ENCODE measurements at places on chromosomes 12 and 14.

DNA sequence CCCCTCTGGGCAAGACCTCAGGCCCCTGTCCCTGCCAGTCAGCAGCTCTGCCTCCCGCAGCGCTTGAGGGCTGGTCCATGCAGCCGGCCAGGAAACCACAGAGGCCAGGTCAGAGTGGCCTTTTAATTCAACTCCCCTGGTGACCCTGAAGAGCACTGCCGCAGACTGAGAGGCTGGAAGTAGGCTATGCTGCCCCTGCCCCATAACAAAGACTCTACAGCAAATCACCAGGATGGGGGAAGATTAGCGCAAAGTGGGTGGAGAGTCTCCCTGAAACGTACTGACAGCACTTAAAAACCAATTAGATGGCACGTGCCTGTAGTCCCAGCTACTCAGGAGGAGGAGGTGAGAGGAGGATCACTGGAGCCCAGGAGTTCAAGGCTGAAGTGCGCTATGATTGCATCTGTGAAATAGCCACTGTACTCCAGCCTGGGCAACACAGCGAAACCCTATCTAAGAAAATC is 70.5 kb downstream of the ITPK1 start:
- no peak for DNase-seq

- no peak for DNase-seq
Observed at GRCh38 chr12:103909811-103910210, 20.4 kb upstream of the HSP90B1 start.

DNA sequence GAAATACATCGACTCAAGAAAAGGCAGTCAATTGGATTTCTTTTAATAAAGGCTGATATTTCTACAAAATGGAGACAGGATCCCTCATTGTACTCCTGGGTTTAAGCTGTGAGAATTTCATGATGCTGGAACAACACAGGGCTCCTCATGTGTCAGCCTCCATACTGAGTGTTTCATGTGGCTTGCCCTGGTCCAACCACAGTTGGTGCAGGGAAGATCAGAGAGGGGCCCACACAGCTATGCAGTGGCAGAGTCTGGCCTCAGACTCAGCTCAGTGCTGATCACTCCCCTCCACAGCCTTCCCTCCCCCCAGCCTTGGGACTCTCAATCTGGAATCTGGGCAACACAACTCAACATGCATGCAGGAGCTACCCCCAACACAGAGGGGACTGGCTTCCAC is 122.5 kb upstream of the OVCH1 start:
- no peak for DNase-seq

GRCh38 chr12:120215766-120216735 is 15.1 kb upstream of the RPLP0 start:
- DNase-seq = no peak

DNA sequence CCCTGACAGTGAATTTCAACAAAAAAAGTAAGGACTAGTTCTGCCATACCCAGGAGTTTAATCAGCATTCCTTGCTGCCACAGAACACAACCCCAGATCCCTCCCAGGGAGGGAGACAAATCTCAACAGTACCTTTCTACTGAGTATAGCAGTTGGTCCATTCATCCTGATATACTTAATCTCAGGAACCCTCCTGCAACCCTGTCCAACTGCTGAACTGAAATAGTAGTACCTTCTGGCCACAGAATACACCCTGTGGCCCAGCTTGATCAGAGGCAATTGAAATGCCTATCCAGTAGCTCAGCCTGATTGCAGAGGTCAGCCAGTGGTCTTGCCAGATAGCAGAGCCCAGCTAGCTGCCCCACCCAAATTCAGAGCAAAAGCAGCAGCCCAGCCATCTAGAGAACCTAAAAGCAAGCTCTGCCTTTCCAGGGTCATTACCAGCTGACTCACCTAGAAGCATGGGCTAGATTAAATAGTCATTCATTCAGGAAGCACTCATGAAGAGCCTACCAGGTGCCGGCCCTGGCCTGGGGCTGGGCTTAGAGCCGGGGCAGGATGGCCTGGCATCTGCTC is 40.0 kb upstream of the RHOJ start:
- no peak for DNase-seq

- no peak for DNase-seq
Observed at GRCh38 chr14:33271216-33271615, 332.5 kb downstream of the NPAS3 start.

GRCh38 chr14:35384455-35385041 is 20.0 kb downstream of the NFKBIA start:
- DNase-seq = no peak

- no peak for DNase-seq
Observed at GRCh38 chr12:8018666-8019581, 13.6 kb upstream of the FOXJ2 start.

DNA sequence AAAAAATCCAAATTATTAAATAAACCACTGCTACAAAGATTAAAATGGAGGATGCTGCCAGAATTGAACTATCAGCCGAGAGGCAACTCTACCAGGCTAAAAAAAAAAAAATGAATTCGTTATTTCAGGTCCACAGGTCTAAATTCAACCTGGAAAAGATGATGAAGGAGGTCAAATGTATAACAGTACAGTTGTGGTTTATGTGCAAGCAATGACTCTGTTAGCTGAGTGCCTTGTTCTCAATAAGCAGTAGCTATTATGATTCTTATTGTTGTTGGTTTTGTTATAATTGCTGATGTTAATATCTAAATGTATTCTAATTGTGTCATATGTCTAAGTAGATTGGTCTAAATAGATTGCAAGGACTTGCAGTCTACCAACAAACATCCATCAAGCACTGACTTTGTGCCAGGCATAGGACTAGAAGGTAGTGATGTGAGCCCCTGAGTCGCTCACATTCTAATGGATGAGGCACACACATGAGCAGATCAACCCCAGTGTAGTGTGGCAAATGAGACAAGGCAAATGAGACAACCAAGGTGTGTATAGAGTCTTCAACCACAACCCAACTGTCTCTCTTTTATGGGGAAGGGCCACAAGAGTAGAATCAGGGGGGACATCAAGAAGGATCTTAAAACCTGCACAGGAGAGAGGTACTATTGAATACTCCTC is 77.0 kb upstream of the PLEKHG7 start:
- DNase-seq = no peak
